Stimulated activated CD8-positive, alpha-beta memory T cell treated with anti-CD3 and anti-CD28 coated beads, Interleukin-7, amount 100 ng/mL, for 24 hours (primary cell): ENCODE measurements at places on chromosomes 16 and 17.

DNA sequence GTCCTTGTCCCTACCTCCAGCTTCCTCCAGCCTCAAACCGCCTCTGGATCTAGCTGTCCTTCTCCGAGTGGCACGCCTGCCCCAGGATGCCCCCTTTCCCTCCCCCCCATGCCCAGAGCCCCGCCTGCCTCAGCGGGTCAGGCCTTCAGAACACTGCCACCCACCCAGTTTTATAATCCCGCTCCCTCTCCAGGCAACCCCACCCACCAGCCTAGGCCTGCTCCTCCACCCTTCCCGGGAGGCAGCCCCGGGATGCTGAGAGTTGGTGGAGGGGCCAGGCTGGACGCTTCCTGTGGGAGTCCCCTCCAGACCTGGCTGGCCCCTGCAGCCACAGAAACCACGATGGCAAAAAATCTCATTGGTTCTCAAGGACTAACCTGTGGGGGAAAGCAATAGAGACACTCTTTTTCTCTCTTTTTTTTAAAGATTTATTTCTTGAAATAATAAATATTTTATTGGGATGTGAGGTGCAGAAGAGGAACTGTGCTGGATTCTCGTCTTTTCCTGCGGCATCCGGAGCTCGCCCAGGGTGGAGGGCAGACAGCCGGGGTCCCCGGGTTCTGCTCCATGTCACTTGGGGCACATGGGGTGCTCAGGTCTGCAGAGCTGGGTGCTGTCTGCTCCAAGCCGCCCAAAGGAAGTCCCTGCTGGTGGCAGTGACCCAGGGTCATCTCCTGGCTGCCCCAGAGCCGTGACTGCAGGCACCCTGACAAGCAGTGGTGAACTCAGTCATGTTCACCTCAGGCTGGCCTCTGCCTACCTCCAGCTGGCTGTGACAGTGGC, 81.9 kb downstream of the MGAT5B start:
- no peak for DNase-seq

DNA sequence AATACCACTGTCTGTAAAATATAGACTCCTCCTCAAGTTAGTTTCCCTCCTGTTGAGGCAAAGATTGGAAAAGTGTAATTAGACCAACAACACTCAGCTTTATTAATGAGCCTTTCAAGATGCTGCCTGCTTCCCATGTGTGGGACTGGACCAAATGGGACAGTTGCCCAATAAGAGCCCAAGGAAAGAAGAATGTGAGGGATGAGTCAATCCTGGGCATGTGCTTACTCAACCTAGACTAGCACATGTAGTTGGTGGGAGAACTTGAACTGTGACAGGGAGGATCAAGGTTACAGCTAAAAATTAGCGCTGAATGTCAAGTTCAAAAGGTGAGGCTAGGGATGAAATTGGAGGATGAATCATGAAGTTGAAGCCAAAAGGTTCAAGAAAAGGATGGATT, 435.5 kb downstream of the CA10 start:
- DNase-seq, result no peak

DNA sequence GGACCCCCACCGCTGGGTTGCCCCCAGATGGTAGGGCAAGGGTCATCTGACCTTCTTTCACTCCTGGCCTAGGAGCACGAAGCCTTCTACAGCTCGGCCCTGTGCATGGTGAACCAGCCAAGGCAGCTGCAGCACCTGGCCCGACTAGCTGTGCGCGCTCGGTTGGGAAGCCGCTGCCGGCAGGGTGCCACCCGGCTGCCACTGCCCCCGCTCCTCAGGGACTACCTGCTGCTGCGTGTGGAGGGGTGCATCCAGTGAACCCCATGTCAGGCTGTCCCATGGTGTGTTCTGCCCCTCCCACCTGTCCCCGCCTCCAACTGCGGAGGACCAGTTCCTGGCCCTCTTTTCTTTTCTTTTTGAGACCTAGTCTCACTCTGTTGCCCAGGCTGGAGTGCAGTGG, 7.6 kb downstream of the ASB16 start:
- DNase-seq, result no peak

GRCh38 chr17:28154214-28154613, 111.7 kb downstream of the NLK start:
- no peak for DNase-seq

DNA sequence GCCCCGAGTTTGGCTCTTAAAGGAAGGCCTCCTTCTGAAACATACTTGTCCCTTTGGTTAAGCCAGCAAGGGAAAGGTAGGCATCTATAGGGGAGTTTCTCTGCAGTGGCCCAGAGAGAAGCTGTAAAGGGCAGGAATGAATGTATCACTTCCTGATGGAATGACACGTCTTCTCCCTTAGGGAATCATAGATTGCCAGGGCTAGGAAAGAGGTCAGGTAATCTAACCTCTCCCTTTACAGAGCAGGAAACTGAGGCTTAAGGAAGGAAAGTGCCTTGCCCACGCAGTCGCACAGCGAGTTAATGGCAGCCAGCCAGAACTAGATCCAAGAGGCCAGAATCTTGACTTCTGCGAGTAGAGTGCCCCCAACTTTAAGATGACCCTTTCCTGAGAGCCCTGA, 66.1 kb downstream of the NEUROD2 start:
- DNase-seq, result no peak

DNA sequence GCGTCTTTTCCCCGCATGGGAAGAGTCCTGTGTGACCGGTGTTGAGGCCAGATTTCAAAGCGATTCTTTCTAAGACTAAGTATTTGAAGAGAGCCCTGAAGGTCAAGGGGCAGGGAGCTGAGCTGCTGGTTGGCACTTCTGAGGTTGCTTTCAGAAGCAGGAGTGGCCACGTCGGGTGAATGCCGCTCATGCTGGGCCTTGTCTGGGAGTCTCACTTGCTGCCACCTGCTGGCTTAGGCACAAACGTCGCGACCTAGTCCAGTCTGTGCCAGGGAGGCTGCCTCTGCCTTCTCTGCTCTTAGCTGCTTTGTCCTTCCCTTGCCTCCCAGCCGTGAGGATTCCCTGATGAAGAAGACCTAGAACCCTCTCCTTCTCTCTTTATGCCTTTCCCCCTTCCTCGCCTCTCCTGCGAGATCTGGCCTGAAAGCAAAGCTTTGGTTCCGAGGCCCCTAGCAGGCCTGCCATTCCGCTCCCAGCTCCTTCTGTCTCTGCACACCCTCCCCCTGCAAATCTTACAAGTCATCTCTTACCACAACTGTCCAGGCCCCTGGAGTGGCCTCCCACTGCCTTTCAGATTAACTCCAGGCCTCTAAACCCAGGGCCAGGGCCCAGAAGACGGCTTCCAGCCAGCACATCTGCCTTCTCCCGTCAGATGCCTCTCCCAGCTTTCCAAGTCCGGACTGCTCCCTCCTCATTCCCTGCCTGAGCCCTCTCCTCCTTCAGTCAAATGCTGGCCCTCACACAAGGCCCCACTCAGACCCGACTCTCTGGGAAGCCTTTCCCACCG, 11.4 kb downstream of the CTNS start:
- no peak for DNase-seq

DNA sequence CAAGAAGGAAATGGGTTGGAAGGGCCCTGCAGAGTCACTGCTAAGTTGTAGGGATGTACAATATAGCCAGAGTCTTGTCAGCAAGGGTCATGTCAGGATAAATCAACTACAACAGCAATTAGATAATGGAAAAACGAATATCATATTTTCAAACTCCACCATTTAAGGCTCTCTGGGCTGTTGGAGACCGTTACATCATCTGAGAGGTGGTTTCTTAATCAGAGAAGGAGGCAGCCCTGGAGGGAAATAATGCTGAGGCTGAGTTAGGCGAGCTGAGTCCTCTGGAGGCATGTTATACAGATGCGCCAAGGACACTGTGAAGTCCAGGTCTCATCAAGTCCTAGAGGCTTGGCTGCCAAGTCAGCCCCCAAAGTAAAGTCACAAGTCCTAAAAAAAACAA, 30.3 kb downstream of the LYRM9 start:
- DNase-seq, result no peak

- DNase-seq, result no peak
Measured at GRCh38 chr17:45660474-45660873, 123.6 kb upstream of the CRHR1 start.

GRCh38 chr17:57557416-57557815, 187.7 kb downstream of the CCDC182 start:
- no peak for DNase-seq

DNA sequence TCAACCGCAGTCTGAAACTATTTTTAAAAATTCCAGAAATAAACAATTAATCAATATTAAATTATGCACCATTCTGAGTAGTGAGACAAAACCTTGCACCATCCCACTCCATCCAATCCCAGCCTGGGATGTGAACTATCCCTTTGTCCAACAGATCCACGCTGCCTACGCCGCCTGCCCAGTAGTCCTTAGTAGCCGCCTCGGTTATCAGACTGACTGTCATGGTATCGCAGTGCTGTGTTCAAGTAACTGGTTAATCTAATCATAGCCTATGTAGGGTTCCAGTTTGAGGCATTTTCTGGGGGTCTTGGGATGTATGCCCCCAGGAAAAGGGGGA, 437.7 kb downstream of the HS3ST3B1 start:
- DNase-seq, result no peak

DNA sequence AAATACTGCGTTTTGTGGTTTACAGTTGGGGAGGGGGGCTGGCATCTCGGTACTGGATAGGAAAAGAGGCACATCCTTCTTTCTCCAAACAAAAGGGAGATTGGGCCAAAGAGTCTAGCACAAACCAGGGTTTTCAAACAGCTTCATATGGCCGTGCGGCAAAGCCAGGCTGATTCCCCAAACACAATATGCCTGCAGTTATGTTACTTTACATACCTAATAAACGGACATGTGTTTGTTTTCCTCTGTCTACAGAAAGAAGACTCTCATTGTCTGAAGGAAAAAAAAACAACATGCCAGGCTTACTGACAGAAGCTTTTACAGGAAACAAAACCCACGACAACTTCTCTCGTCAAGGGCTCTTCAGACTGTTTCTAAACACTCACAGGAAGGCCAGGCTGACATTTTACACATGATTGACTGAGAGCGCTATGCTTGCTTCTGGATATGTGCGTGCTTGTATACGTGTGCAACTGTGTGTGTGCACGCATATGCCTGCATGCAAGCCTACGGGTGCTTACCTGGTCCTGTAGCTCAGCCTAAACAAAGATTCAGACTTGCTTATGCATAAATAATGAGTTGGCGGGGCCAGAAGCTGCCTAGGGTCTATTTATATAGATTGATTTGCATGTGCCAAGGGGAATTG, 461.0 kb upstream of the C16orf82 start:
- DNase-seq, result no peak

DNA sequence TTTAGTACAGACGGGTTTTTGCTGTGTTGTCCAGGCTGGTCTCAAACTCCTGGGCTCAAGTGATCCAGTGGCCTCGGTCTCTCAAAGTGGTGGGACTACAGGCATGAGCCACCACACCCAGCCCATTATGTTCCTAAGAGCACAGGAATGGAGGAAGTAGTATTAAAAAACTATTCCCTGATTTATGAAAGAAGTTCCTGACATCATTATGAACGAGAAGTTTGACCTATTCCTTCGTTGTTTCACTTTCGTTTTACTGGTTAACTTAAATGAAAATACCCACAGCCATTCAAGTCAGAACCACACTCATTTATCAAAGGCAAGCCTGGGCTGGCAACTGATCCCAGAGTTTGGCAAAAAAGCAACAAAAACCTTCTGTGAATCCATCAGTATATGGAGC, 13.5 kb upstream of the CBX4 start:
- no peak for DNase-seq

GRCh38 chr17:28773736-28774135, 29.9 kb downstream of the TRAF4 start:
- DNase-seq, result no peak

GRCh38 chr17:77228241-77228752, 87.5 kb downstream of the SEC14L1 start:
- no peak for DNase-seq

DNA sequence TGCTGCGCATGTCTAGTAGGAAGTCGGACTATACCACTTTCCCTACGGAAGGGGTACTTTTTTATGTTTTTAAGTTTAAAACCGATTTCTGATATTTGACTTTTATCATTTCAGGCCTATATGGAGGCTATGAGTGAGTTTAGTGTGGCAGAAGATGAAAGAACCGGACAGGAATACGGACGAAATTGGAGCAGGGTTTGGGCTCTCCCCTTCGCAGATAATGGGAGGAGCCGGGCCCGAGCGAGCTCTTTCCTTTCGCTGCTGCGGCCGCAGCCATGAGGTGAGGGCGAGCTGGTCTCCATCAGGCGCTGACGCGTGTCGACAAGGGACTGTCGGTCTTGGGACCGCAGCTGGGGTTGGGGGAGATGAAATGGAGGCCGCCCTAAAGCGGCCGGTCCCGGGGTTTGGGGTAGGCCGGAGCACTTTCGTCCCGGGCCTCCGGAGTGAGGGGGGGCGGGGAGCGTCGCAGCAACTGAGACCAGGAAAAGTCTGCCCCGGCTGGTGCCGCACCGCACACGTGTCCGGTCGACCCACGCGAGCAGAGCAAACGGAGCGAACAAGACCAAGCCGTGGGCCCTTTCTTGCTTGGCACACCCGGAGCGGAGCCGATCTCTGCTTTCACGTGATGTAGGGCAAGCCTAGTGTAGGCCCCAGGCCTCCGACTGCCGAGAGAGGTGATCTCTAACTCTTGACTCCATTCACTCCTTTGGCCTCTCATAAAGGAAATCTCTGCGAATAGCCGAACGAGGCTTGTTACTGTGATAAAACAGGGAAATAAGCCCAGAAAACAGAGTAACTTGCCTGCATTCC, at the start of gene RPL19:
Gene RPL19 (plus strand): TSS at position 214 of the 810 bp plus-strand sequence. CDS start 62 bp downstream, at position 276.
- DNase-seq, result peak; percentile 51

- no peak for DNase-seq
Measured at GRCh38 chr16:49467540-49468372, 94.2 kb downstream of the C16orf78 start.

GRCh38 chr17:28478712-28479615, 5.5 kb downstream of the SLC13A2 start:
- no peak for DNase-seq

- no peak for DNase-seq
Measured at GRCh38 chr16:716200-716568, 1.3 kb downstream of the METRN start.

DNA sequence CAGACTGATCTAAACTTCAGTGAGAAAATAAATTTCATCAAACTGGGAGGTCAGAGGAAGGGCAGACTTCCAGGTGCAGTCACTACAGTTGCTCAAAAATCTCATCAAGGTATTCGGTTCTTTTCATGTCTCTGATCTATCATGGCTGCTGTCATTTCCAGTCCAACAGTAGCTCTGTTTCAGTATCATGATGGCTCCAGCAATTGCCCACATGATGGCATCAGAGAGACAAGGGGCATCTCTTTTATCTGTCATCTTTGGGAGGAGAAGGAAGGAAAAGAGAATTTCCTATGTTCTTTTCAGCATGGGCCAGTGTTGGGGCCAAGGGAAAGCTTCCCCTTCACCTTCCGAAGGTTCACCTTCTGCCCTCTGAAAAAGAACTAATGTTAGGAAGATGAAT, 504.9 kb upstream of the HSBP1 start:
- DNase-seq, result no peak

DNA sequence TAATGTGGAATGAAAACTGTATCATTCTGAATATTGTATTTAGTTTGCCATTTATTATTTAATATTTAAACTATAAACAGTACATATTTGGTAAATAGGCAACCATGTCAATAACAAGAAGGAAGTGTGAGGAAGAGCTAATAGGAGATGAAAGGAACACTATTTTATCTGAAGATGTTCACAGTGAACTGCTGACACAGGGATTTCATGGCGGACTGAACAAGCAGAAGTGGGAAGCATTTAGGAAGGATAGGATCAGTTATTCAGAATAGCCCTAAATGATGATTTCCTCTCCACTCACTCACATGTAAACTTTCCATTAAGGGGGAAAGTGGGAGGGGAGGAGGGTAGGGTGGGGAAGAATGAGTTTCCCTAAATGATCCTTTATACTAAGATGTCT, 682.4 kb downstream of the TOX3 start:
- DNase-seq, result no peak

GRCh38 chr16:50289950-50290764, 23.8 kb downstream of the ADCY7 start:
- no peak for DNase-seq

GRCh38 chr16:86027373-86028126, 128.6 kb downstream of the IRF8 start:
- DNase-seq, result no peak
